Pulmonary artery endothelial cell (primary cell): ENCODE measurements at places on chromosomes 12 and 14. TPM values are rescaled to one million over a fixed set of nuclear protein-coding genes. Genes with fewer than 3 reads are reported as not detected.

The KRT78 gene
- total RNA-seq: not detected in 2 replicates

DNA sequence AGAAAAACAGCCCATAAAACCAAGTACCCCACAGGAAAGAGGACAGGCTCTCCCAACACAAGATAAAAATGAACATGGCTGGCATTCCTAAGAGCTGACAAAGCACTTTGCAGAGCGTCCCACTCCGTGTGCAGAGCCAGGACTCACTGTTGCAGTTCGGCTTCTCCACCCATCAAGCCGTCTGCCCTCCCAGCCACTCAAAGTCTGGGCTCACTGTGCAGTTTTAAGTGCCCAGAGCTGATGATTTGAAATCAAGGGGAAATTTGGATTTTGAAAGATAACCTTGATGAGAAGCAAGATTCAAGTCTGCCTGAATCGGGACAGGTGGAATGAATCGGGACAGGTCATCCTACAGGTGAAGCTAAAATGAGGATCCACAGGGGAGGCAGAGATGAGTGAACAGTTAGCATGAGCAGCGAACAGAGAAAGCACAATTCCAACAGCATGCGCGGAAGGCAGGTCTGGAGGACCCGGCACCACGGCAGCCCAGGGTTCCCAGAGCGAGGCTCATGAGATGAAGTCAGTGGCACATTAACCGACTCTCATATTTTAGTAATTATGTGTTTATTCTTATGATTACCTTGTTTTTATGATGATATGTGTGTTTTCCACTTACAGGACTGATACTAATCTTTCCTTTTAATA is 39.8 kb upstream of the GPR68 start:
- no peak for DNase-seq

DNA sequence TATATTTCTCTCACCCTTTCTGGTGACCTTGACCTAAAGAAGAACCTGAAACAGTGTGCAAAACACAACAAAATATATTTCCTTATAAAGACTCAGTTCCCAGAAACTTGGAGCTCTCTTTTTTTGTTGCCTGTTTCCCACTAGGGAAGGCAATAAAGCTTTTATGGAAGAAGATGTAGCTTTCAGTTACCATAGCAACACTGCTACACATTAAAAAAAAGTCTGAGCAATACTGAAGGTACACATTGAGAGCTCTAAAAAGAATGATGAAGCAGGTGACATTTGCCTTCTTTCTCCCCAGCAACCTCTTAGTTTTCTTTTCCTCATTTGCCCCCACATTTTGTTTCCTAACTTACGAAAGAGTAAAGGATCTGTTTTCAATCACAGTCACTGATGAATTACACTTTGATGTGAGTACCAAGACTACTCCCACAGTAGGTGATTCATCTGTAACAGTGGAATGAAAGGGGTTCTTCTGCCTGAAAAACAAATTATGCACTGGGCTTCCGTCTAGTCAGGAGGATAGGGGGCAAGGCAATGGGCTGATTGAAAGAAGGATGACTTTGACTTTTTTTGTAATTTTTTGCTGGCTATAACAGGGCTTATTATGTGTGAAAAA is 1.1 kb upstream of the CATSPERB start:
- no peak for DNase-seq

The TAS2R13 gene
- 0.56 and 0.73 TPM in 2 replicates for total RNA-seq

- no peak for DNase-seq
These were observed 132.4 kb downstream of the KCNA5 start for GRCh38 chr12:5176036-5176435.

- no peak for DNase-seq
These were observed 3.2 kb downstream of the OR4K2 start for GRCh38 chr14:19878029-19878642.

The LRP1 gene
- total RNA-seq: 4.6 and 5.9 TPM in 2 replicates

- DNase-seq: no peak
These were observed 9.3 kb downstream of the ST8SIA1 start for GRCh38 chr12:22325218-22325617.

The REP15 gene
- 1.3 and 3.0 TPM in 2 replicates for total RNA-seq

The TMTC1 gene
- total RNA-seq: 15.0 and 49.9 TPM in 2 replicates

The RGS6 gene
- total RNA-seq: not detected in 2 replicates

The KRT6C gene
- 0.07 TPM in 1 of 2 replicates, not detected in the other for total RNA-seq

DNA sequence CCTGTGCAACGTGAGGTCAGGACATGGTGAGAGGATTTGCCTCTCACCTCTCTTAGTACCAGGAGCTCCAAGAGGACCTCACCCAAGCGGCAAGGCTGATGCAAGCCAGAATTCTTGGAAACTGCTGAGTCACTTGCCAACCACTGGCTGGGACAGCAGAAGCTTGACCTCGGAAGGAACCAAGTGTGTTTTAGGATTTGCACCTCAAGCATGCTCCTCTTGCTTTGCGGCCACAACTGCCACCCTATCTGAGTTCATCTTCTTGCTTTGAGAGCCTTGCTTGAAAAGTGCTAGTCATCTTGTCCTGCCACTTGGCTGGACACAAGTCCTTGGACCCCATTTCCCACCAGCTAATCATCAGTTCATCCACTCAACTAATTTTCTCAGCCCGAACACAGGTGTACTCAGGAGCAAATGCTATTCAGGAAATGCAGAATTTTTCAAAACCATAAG is 195.8 kb downstream of the SLC25A21 start:
- no peak for DNase-seq

GRCh38 chr12:128976120-128976738 is 123.0 kb downstream of the GLT1D1 start:
- DNase-seq: no peak

The TAC3 gene
- not detected in 2 replicates for total RNA-seq

The LYZ gene
- not detected in 2 replicates for total RNA-seq

- DNase-seq: no peak
These were observed 24.6 kb downstream of the ZFP36L1 start for GRCh38 chr14:68768316-68768715.

DNA sequence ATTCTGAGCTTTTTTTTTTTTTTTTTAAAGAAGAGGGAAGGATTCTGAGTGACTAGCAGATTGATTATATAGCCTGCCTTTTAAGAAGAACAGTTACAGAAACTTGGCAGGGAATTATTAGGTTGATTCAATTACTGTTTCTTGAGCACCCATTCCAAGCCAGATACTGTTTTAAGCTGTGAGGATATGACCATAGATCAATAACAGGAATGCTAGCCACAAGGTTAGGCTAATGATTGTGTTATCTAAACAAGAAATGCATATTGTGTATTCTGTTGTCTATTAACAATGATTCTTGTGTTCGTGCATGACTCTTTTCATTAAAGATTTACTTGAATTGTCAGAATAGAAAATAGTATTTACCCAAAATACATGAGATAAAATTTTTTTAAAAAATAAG is 67.1 kb downstream of the PRORP start:
- DNase-seq: no peak

DNA sequence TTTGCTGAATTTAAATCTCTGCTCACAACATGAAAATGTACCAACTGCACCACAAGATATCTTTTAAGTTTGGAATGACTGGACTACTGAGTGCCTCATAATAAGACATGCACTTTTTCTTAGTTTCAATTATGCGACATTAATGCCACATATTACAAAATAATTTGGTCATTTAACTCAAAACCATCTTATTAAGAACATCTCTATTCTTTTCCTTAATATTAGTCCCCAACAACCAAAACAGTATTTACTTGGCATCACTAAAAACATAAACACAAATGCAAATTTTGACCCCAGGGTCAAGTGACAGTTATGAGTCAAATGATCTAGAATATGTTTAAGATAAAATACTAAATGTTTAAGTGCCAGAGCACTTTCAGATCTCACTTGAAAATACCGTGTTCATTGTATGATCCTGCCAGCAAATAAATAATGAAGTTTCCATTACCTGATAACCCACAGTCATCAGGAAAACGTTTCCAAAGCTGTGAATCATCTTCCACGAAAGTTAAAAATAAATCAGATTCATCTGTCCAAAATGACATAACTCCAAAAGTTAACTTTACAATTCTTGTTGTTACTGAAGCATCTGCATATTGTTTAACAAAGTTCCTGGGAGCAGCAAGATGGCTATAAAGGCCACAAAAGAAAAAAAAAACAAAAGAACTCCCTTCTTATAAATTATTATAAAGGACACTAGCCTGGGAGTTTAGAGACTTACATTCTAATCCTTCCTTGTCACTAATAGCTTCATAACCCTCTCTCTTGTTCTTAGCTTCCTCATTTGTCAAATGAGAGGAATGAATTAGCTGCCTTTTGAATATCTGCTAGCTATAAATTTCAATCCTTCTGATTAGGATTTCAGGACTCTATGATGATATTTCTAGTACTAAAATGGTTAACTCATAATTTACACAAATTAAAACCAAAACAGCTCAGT is 30.5 kb upstream of the AP4S1 start:
- no peak for DNase-seq

DNA sequence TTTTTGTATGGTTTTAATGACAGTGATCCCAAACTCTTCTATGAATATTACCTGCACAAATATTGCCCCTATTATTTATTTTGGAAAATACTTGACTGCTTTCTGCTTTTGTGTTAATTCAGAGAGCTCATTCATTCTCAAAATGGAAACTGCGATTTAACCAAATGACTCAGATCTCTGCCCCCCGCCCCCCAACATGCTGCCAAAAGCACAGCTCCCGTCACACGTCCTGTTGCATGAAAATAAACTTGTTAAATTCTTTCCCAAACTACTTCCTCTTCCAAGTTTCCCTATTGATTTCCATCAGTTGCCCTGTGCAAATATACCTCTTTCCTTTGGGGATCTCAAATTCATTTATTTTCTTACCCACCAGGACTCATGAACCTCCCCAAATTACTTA is 18.0 kb upstream of the NRDE2 start:
- DNase-seq: no peak

DNA sequence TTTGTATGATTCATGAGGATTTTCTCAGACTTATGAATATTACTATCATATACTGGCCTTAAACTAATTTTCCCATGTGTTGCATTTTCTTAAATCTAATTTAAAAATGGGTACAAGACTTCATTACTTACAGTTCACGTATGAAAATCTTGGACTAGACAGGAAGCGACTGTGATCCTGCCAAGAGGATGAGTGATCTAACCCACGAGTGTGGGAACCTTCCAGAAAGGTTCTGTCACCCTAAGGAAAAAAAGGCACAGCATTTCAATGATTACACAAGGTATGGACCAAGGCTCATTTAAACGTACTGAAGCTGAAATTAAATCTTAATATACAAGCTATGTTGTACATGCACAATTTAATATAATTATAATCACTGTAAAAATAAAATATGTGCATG is 293.5 kb upstream of the DIO2 start:
- no peak for DNase-seq

DNA sequence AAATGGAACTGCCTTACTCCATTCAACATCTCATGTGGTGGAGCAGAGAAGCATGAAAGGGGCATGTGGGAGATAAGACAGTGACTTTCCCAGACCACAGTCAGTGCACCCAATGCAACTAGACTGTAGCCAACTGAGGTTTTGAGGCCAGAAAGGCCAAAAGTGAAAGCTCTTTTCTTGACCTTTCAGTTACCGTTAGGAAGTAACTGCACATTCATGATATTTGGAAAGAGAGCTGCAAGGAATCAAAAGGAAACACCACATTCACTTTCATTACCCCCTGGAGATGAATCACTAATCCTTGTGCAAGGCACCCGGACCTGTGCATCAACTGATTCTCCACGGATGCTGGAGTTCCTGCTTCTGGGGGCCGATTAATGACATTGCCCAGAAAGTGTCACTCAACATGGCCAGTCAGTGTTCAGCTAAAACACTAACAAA is 72.9 kb upstream of the ELK3 start:
- no peak for DNase-seq

The NRL gene
- 0.33 and 0.56 TPM in 2 replicates for total RNA-seq

The KCNMB4 gene
- total RNA-seq: 3.8 and 8.7 TPM in 2 replicates

- DNase-seq: peak; percentile 40
These were observed 255.8 kb upstream of the CRY1 start for GRCh38 chr12:107349008-107349747.

- DNase-seq: no peak
These were observed 8.0 kb downstream of the KMT2D start for GRCh38 chr12:49052451-49053208.

The ETV6 gene
- total RNA-seq: 9.0 and 9.6 TPM in 2 replicates
